Iris pigment epithelial cell (primary cell): ENCODE measurements at places on chromosomes 12 and 14.

DNA sequence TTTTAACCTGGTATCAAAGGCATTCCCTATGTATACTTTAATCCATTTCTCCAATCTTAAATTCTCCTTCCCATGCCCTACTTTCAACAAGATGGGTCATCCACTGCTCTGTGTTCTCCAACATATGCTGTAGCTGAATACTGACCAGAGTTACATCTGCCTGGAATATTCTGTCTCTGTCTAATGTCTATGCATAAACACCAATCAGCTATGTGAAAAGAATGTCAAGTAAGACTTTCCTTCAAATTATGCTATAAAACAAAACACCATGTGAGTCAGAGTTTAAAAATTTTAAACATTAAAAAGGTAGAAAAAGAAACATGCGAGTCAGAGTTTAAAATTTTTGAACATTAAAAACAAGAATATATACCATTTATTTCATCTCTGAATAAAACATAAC is 19.3 kb downstream of the NT5DC3 start:
- peak; percentile 80 for DNase-seq

- DNase-seq, result peak; percentile 86
Measured at GRCh38 chr12:68451261-68452077, 119.3 kb upstream of the MDM1 start.

GRCh38 chr12:7293670-7294069 is 10.2 kb upstream of the ACSM4 start:
- DNase-seq, result no peak

DNA sequence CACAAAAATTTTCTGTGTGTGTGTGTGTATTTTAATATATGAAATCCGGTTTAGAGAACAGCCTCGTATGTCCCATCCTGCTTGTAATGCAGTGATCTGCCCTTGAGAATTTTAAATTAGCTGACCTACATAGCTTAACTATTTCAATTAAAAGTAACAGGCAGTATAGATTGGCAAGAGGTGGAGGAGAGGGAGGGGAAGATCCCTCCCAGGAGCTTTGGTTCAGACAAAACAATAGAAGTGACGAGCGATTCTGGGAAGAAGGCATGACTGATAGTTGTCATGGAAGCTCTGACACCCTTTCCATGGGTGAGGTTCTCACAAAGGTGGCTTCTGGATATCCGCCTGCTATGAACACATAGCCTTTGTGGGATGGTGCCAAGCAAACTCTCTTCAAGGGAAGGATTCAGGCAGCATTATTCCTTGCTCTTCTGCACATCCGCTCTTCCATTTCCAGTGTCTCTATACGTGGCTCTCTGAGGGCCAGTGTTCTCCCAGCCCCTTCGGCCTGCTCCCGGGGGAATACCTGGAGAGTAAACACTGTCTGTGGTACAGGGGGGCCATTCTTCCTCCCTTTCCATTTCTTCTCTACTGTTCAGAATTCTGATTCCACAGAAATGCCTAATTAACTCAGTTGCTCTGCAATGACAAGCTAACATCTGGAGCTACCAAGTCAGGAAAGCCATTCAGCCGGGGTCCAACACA is 182.0 kb downstream of the CACNA1C start:
- no peak for DNase-seq

DNA sequence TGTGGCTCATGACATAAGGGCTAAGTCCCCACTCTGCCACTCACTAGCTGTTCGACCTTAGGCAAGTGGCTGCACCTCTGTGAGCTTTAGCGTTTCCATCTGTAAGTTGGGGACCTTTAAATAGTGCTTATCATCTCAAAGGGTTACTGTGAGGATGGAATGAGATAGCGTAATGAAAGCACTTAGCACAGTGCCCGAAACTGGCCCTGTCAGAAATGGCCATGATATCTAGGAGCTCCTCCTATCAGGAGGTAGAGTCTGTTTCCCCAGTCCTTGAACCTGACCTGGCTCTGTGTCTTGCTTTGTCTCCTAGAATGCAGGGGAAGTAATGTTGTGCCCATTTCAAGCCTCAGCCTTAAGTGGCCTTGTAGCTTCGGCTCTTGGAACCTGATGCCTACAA is 211.0 kb downstream of the RBM19 start:
- no peak for DNase-seq

DNA sequence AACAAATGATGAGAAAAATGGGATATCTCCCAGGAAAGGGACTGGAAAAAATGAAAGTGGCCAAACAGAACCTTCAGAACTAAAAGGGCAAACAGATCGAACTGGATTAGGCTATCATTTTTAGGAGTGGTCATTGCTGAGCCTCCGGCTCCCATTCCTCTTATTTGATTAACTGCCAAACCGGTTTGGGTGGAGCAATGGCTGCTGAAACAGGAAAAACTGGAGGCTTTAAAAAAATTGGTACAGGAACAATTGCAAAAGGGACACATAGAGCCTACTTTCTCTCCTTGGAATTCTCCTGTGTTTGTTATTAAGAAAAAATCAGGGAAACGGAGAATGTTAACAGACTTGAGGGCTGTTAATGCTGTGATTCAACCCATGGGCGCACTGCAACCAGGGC is 49.7 kb downstream of the TNFAIP2 start:
- no peak for DNase-seq

GRCh38 chr12:74818412-74818811 is 280.8 kb downstream of the ATXN7L3B start:
- DNase-seq, result no peak

- no peak for DNase-seq
Measured at GRCh38 chr12:31406345-31406744, 80.4 kb upstream of the SINHCAF start.

GRCh38 chr12:56261503-56262232 is 3.5 kb upstream of the ANKRD52 start:
- DNase-seq, result peak; percentile 81

DNA sequence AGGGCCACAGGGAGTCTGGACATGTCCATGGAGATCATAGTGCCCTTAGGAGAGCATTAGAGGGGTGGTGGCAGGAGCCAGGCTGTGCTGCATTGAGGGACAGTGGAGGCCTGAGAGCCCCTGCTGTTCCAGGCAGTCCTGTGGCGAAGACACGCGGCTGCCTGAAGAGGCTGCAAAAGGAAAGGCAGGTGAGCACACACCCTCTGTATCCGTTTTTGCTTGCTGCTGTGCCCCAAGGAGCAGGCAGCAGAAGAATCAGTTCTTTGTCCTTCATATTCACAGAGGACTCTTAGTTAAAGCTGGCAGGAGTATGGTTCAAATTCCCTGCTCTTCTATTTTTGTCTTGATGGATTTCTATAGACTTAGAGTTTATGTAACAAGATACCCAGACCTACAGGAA is 4.5 kb downstream of the SLC35E3 start:
- no peak for DNase-seq

DNA sequence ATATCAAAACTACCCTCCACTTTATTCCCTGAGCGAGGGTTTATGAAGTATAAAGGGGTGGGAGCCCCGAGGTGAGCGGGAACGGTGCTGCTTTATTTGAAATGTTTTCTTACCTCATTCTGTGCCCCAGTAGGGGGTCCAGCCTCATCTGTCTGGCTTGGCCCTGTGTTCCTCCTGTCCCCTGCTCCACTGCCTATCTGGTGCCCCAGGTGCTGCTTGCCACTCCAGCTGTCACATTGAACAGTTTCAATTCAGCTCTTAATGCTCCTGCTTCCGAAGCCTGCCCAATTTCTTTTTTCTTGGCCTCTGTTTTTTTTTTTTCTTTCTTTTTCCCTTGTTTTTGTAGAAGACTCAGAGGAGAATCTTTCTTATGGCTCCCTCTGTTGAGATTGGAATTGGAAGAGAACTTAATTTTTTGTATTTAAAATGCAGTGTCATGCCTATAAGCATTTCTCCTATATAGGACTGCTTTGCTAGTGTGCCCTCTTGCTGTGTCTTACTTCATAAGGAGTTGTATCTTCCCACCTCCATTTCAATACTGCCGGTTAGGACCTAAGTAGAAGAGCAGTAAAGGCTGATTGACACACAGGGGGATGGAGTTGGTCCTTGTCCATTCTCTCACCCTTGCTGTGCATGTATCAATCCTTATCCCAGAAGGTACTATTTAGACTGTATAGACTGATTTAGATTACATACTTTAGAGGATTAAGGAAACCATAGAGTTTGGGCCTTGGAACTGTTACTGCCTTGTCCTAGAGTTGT is 2.3 kb downstream of the ATXN7L3B start:
- peak; percentile 10 for DNase-seq

DNA sequence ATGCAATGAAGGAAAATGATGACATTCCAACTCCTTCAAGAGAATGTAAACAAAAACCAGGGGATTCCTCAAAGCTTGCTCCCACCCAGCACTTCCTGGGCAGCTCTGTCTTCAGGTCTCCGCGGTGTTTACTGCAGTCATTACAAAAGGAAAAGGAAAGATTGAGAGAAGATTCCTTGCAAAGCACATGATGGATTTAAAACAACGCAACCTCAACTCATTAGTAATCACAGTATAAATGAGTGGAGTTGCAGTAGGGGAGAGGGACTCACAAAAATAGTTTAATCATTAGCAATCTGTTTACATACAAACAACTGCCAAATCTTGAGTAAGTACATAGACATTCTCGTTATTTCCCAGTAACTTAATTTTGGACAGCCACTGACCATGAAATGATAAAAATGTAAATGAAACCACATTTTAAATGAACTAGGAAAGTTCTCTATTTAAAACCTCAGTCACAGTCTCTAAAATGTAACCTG is 49.7 kb upstream of the OVCH1 start:
- peak; percentile 80 for DNase-seq

GRCh38 chr12:99386907-99387306 is 260.6 kb upstream of the GARIN6 start:
- peak; percentile 4 for DNase-seq

GRCh38 chr12:48017921-48018617 is 13.8 kb upstream of the COL2A1 start:
- DNase-seq, result no peak

GRCh38 chr12:22164139-22164538 is 118.1 kb downstream of the CMAS start:
- DNase-seq, result no peak

DNA sequence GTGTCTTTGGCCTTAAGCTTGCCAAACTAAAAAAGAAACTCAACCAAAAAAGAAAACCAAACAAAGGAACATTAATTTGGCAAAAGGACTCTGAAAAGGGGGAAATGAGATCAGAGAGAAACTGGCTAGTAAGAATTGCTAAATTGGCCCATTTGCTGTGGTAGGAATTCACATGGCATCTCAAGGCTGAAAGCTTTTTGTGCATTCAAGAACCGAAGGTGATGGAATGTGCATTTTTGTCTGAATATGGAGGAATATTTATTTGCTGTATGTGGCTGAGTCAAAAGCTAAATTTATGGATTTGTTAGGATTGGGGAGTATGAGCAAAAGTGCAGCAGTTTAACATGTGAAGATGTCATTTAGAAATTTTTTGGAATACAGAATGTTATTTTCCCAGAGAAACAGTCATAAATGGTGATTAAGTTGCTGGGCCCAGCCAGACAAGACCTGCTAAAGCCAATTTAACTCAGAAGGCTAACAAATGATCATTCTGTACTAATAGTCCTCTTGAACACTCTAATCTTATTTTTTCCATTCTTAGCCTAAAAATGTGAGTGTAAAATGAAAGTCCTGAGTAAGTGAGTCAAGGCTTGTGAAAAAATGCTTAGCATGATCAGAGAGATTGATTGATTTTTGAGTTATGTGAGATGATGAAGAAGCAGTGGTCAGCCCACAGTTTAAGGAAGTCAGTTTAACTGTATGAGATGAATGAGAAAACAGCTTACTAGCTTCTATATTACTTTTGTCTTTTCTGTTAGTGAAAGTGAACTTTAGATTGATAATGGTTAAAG is 94.1 kb downstream of the ANO6 start:
- DNase-seq, result peak; percentile 55

GRCh38 chr12:38160318-38161122 is 156.1 kb upstream of the ALG10B start:
- no peak for DNase-seq

GRCh38 chr14:101230161-101230850 is 326.8 kb upstream of the RTL1 start:
- DNase-seq, result no peak

- DNase-seq, result peak; percentile 72
Measured at GRCh38 chr14:69242311-69243224, 17.4 kb upstream of the GALNT16 start.

DNA sequence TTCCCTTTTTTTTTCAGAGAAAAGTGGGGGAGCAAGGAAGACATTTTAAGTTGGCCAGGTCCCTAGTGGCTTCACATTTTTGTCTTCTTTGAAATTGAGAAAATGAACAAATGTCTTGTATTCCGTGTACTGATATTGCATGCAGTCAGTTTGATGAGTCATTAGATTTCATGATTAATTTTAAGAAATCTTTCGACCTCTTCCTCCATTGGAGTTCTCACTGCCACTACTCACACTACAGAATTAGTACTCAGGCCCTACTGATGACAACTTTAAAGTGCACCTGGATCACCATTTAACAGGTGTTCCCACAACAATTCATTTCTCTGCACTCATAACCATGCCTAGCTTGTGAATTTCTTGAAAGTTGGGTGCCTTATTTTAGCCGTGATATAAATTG is 50.5 kb downstream of the SAMD4A start:
- peak; percentile 51 for DNase-seq

DNA sequence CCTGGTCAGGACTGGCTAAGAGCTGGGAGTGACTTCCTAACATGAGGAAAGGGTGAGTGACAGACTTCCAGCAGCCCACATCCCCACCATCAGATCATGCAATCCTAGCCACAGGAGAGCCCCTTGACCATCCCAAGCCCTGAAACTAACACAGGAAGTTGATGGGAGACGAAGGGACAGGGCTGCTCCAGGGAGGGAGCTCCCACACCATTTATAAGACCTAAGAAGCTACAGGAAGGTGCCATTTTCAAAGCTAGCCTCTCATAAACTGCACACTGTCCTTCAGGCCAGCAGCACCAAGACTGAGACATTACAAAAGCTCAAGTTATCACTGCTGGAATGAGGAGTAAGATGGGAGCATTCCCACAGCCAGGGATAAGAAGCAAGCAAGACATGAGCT is 19.4 kb downstream of the SLC25A21 start:
- no peak for DNase-seq

DNA sequence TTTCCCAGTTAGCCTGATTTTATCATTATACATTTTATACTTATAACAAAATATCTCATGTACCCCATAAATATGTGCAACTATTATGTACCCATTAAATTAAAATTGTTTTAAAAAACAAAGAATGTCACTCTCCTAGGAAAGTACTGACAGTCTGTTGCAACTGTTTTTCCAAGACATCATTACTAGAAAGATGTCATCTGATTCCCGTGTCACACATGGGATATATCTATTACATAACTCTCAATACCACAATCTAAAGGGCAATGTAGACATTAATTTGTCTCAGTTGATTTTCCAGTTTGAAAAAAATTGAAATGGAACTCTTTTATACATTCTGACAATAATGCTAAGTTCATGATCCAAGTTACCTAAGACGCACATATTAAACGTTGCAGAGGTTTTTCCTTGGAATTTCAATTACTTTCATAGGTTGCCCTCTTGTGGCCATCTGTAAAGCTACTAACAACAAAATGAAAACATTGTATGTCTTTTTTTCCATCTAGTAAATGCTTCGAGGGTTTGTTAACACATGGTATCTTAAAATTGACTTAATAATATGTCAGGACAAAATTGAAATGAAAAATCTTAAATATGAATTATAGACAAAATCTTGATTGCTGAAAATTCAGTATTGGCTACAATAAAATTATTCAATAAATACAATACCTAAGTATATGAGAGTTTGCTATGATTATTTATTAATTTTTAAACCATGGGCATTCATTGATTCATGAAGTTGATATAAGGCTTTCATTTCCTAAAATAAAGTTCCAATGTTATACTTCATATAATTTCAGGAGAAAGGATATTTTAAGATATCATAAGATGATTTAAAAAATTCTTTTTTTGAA is 131.6 kb downstream of the PPFIA2 start:
- peak; percentile 60 for DNase-seq

GRCh38 chr14:105192866-105193731 is 12.0 kb upstream of the NUDT14 start:
- peak; percentile 43 for DNase-seq

- DNase-seq, result peak; percentile 47
Measured at GRCh38 chr14:75450381-75451276, 22.8 kb downstream of the JDP2 start.
